ENCODE measurements at places on chromosomes 4 and X.

GRCh38 chrX:51215266-51215665, 117.4 kb upstream of the NUDT10 start:
- DNase-seq = no peak

GRCh38 chrX:78165425-78165824, 26.0 kb upstream of the TAF9B start:
- no peak for DNase-seq

GRCh38 chr4:114209584-114209983, 230.1 kb upstream of the ARSJ start:
- no peak for DNase-seq

GRCh38 chr4:98919996-98920395, 8.9 kb downstream of the EIF4E start:
- no peak for DNase-seq

GRCh38 chrX:142860944-142861343, 164.8 kb upstream of the SPANXN4 start:
- DNase-seq = no peak

- no peak for DNase-seq
These were observed 3.4 kb downstream of the KIT start for GRCh38 chr4:54661169-54661568.

- DNase-seq = no peak
These were observed 74.0 kb downstream of the AFF2 start for GRCh38 chrX:148574237-148574973.

- DNase-seq = no peak
These were observed 28.6 kb downstream of the LUZP4 start for GRCh38 chrX:115318139-115318538.
